ENCODE measurements at places on chromosomes 3 and 15.

DNA sequence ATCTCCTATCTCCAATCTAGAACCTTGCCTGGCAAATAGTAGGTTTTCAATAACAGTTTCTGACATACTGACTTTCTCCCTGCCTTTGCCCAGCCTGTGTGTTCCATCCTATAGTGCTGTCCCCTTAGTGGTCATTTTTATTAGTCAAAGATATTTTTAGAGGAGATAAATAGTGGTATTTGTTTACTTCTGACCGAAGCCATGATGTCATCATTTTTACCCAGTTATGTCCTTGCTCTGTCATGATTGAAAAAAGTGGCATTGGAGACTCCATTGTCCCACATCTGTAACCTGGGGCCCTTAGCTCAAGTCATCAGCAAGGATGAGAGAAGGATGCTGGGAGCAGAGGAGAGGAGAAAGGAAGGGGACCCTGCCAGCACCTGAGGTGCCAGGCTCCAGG is 80.6 kb upstream of the ATP2B2 start:
- no peak for DNase-seq

- DNase-seq: no peak
These were observed 311.6 kb downstream of the CNTN6 start for GRCh38 chr3:1404270-1404962.

- no peak for DNase-seq
These were observed 153.4 kb upstream of the TSPAN3 start for GRCh38 chr15:77224352-77224751.

GRCh38 chr15:89108835-89109234 is 20.6 kb downstream of the ABHD2 start:
- no peak for DNase-seq

GRCh38 chr3:143203848-143204247 is 84.3 kb downstream of the CHST2 start:
- DNase-seq: no peak

GRCh38 chr3:197364410-197365071 is 66.1 kb upstream of the DLG1 start:
- DNase-seq: no peak

- DNase-seq: no peak
These were observed 42.9 kb upstream of the IREB2 start for GRCh38 chr15:78394981-78395616.

DNA sequence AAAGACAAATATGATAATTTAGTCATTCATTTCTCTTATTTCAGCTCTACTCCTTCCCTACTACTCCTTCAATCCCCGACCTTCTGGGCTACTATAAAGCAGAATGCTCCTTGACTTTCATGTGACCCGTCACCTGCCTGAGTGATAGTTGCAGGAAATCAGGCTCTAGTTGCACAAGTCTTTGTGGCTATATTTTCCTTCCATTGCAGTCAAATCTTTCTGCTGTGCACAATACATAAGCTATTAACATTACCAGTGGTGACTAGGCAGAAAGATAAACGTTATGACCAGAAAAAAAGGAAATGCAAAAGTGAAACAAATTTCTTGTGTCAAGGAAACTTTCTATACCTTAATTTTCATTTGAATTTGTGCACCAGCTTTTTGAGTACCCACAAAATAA is 2.3 kb downstream of the SUCNR1 start:
- peak; percentile 85 for DNase-seq

All from hematopoietic multipotent progenitor cell treated with erythropoietin and hydrocortisone succinate and interleukin-3 and kit ligand, for 6 days (in vitro differentiated cells).